Fibroblast of skin of abdomen (primary cell): ENCODE measurements at places on chromosomes 16 and 17.

GRCh38 chr16:22353933-22354541 lies 20.4 kb downstream of the CDR2 start:
- DNase-seq: peak; percentile 4

- DNase-seq: peak; percentile 48
These were observed 41.4 kb downstream of the ACTG1 start for GRCh38 chr17:81470944-81471817.

- DNase-seq: no peak
These were observed 21.8 kb downstream of the CLEC16A start for GRCh38 chr16:10966129-10966528.

DNA sequence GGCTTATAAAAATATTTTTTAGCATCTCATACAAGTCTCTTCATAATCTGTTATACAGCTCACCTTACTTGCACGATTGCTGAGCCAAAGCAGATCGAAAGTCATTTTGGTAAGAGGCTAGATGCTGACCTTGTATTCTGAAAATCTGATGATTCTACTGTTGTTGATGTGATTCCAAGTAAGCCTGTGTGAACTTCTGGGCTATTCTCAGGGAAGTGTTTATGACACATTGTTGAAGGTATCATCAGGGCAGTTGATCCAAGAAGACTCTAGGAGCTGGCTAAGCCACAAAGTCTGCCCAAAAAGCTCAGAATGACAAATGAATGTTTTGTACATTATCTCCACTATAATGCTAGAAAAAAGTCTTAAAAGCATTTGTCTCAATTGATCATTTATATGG lies 16.0 kb downstream of the OMG start:
- no peak for DNase-seq

GRCh38 chr17:50893183-50893993 lies 27.2 kb upstream of the TOB1 start:
- no peak for DNase-seq

DNA sequence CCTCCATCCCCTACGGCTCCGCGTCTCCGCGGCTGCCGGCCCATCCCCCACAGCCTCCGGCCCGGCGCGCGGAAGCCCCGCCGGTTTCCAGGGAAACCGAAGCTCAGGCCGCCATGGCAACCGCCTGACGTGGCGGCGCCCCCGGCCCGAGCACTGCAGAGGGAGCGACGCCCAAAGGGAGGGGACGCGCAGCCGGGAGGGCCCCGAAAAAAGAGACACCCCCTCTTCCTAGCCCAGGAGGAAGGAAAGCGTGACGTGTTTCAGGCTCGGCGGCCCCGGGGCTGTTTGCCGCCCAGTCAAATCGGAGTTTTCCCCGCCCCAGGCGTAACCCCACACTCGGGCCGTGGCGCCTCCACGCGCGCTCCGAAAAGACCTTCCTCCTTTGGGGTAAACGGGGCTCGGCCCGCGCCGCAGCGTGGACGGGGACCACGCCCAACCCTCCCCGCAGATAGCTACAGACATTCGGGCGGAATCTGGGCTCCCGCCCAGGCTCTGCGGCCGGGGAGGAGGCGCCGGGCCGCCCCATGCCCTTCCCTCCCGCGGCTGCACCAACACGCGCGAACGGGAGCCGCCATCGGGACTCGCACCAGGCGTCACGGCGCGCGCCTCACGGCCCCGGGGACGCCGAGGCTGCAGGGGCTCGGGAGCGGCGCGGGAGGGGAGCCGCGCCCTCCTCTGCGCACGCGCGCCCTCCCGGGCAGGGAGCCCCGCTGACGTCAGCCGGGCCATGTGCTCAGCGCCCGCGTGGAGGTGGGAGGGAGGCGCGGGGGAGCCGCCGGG lies 7.5 kb downstream of the MNT start:
- peak; percentile 89 for DNase-seq

DNA sequence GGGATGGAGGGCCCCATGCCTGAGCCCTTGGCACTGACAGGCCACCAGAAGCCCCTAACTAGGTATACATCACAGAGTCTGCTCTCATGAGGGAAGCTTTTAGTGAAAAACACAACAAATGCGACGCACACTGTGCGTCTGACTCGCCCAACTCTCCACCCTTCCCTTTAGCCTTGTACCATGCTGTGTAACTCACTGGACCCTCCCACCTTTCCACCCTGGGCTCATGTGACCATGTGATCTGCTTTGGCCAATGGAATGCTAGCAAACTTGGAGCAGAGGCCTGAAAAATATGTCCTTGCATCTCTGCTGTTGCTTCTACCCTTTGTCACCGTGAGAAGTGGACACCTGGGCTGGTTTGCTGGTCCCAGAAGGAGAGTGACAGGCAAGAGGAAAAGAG lies 21.6 kb downstream of the TK2 start:
- DNase-seq: no peak

GRCh38 chr16:27539636-27540035 lies 10.1 kb downstream of the GTF3C1 start:
- DNase-seq: no peak

- peak; percentile 16 for DNase-seq
These were observed 24.7 kb upstream of the TMC7 start for GRCh38 chr16:18959031-18959505.

GRCh38 chr17:47274319-47275069 lies 20.9 kb downstream of the ITGB3 start:
- DNase-seq: no peak

GRCh38 chr17:78172249-78173051 lies 4.1 kb downstream of the SYNGR2 start:
- DNase-seq: no peak

DNA sequence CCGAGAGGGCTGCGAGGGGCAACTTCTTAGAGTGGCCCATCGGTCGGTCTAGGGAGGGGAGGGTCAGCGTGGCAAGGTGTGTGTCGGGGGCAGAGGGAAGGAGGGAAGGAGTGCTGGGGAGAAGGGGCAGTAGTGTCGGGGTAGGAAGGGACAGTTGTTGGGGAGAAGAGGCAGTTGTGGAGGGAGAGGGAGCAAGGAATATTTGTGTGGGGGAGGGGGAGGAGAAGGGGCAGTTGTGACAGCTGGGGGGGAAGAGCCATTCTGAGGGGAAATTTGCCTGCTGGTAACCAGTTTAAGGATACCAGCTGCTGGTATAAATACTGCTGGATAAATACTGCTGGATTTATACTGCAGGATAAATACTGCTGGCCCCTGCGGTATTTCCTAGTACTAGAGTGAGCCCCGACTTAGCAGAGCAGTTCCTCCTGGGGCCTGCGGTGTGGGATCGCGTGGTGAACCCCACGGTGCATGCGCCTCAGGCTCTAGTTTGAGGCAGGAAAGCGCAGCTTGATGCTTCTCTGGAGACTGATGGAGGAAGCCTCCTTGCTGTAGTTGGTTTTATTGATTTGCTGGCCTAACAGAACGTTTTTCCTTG lies 309 bp downstream of the DNAH2 start:
- DNase-seq: no peak

DNA sequence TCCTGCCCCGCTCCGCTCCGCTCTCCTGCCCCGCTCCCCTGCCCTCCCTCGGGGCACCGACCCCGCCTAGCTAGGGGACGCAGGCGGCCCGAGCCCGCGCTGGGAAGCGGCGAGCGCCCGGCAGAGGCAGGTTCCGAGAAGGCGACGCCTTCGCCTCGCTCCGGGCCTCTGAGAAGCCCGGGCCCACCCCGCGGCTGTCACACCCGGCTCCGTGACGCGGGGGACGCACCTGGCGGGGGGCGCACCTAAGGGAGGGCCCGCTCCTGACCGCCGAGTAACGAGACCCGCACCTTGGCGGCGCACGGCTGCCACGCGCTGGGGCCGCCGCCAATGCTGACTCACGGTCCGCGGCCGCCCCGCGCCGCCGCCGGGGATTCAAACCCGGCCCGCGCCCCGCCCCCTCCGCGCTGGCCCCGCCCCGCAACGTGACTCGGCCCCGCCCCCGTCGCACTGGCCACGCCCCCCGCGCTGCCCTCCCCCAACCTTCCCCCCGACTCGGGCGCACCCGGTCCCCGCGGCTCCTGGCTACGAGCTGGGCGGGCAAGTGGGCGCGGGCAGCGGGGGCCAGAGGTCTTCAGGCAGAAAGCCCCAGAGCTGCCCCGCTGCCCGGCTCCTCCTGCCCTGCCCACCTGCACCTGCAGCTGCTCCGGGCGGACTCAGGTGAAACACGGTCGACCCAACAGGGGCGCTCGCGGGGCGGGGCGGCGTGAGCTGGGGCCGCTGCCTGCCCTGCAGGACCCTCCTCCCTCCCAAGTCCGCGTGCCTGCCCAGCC lies 27.8 kb downstream of the GNPTG start:
- peak; percentile 58 for DNase-seq

DNA sequence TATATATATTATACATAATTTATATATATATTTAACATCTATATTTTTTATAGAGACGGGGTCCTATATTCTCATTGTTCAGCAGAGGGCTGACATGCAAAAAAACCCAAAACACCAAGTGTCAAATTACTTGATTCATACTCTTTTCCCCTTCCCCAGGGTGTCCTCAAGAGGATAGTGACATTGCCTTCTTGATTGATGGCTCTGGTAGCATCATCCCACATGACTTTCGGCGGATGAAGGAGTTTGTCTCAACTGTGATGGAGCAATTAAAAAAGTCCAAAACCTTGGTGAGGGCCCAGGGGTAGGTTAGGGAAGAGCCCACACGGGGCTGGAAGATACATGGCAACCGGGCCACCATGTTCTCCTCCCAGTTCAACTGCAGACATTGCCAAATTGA lies 11.0 kb downstream of the ITGAM start:
- DNase-seq: no peak

DNA sequence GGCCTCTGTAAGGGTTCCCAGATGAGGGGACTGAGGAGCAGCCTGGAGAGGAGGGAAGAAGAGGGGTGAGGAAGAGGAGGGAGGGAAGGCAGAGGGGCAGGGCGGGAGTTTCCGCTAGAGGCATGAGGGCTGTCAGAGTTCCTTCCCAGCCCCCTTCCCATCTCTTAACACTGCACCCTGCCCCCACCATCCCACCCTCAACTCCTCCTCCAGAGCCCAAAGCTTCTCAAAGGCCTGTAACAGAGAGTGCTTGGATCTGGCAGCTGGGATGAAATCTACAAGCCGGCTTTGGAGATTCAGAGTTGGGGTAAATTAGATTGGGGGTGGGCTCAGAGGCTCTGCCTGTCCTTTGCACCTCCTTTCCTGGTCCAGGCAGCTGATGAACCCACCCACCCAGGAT lies 57.3 kb upstream of the DLX4 start:
- DNase-seq: no peak

- peak; percentile 31 for DNase-seq
These were observed 181.2 kb upstream of the COX10 start for GRCh38 chr17:13888056-13888609.

- no peak for DNase-seq
These were observed 624.3 kb downstream of the MAF start for GRCh38 chr16:78976212-78976611.

- DNase-seq: no peak
These were observed 2.0 kb downstream of the HAS3 start for GRCh38 chr16:69107316-69107962.

DNA sequence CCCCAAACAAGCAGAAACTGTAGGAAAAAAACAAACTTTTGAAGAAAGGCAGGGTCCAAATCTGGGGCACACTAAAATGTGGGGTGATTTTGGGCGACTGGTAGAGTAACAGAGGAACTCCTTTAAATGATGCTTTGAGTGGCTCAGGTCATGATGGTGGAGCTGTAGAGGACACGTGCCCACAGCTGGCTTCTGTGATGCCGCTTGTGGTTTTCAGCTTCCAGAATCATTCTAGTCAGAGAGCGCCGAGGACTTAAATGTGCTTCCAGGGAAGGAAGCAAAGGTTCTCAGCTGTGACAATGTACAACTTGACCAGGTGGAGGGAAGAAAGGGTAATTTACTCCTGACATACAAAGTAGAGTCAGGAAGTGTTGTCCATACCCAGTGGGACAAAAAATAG lies 162.4 kb downstream of the LGALS9B start:
- DNase-seq: no peak

GRCh38 chr17:44558334-44558709 lies 1.0 kb downstream of the FZD2 start:
- no peak for DNase-seq

DNA sequence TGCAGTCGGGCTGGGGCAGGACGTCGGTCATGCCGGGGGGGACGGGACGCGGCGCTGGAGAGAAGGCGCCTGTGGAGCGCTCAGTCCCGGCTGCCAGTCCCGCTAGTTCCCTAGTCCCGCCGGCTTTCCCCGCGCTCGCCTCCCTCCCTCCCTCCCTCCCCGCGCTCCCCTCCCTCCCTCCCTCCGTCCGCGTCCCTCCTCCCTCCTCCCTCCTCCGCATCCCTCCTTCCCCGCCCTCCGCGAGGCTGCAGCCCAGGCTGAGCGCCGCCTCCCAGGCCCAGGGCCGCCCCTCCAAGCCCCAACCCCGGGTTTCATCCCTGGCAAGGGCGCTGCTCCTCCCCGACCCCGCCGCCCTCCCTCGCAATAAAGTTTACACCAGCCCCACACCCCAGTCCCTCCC lies 34.8 kb downstream of the TIMM22 start:
- DNase-seq: peak; percentile 63

DNA sequence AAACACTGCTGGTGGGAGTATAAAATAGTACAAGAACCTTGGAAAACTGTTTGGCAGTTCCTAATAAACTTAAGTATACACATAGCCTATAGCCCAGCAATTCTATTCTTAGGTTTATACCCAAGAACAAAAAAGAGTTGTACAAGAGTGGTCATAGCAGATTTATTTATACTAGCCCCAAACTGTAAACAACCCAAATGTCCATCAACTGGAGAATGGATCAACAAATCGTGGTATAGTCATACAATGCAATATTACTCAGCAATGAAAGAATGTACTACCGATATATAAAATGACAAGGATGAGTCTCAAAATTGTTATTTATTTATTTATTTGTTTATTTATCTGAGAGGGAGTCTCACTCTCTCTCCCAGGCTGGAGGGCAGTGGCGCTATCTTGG lies 23.1 kb downstream of the GNGT2 start:
- DNase-seq: no peak

- no peak for DNase-seq
These were observed 52.9 kb downstream of the NF1 start for GRCh38 chr17:31147507-31148202.

GRCh38 chr16:84577034-84577803 lies 40.7 kb downstream of the COTL1 start:
- no peak for DNase-seq

DNA sequence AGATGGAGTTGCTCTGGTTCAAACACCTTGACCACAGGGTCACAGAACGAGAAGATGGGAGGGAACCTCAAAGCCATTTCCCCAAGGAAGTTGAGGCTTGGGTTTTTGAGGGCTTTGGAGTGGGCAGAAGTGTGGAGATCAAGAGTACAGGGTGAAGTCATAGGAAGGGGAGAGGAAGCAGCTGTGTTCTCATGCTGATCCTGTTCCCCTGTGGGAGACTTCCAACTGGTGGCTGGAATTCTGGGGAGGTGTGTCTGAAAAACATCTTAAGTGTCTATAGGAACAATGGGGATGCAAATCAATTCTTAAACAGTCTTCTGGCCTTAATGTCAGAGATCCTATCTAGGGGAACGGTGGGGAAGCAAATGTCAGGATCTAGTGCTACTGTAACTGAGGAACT lies 38.8 kb upstream of the HSBP1 start:
- no peak for DNase-seq

- no peak for DNase-seq
These were observed 59.2 kb upstream of the MARCHF10 start for GRCh38 chr17:62867303-62867702.

GRCh38 chr16:71971571-71971970 lies 28.6 kb downstream of the PKD1L3 start:
- DNase-seq: no peak
